Activated CD4-positive, alpha-beta T cell treated with anti-CD3 and anti-CD28 coated beads, Interleukin-2, amount 10 ng/mL, durations not matched to agents 7 days and 5 days (primary cell): ENCODE measurements at places on chromosomes 7 and 10. TPM values are rescaled to one million over a fixed set of nuclear protein-coding genes. Genes with fewer than 3 reads are reported as not detected.

CALML5 gene
- total RNA-seq, result not detected

FGL2 gene
- 1.3 TPM for total RNA-seq

UNC5B gene
- not detected for total RNA-seq

HPSE2 gene
- total RNA-seq, result not detected

MCM10 gene
- 57.4 TPM for total RNA-seq

C10orf105 gene
- total RNA-seq, result 0.71 TPM
